ENCODE measurements at places on chromosomes 3 and 15. TPM values are rescaled to one million over a fixed set of nuclear protein-coding genes. Genes with fewer than 3 reads are reported as not detected.

GRCh38 chr3:21592828-21593227 is 158.2 kb downstream of the ZNF385D start:
- no peak for DNase-seq

GRCh38 chr3:32392536-32393302 is 1.1 kb downstream of the CMTM7 start:
- DNase-seq = no peak

Gene AADACL2
- total RNA-seq = 11.7 TPM

DNA sequence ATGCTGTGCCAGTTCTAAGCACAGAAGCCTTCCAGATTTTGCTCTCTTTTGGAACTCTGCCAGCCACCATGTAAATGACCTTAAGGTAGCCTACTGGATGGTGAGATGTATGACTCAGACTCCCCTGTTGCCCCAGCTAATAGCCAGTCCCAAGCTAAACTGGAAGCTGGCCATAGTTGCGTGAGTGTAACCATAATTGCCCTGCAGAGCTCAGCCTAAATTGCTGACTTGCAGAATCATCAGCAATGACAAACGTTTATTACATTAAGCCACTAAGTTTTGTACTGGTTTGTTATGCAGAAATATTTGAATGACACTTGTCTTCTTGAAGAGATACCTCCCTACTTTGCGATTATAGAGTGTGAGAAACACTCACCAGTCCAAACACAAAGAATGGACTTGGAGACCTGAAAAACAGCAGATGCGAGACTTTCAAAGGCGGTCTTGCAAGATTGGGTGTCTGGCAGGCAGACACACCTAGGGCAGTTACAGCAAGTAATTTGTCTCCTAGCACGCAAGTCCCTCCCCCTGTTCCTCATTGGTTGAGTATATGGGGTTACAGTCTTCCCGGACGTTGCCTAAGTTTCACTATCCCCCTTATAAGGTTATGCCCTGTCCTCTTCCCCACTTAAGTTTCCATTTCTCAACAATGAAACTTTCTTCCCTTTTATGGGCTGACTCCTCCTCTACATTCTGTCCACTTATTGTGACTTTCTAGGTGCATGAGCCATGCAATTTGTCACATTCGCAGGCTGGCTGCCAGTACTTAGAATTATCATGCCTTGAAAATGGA is 83.6 kb upstream of the XCR1 start:
- DNase-seq = no peak

GRCh38 chr3:113743006-113743630 is 2.9 kb downstream of the NAA50 start:
- DNase-seq = no peak

Gene TM6SF1
- 0.24 TPM for total RNA-seq

DNA sequence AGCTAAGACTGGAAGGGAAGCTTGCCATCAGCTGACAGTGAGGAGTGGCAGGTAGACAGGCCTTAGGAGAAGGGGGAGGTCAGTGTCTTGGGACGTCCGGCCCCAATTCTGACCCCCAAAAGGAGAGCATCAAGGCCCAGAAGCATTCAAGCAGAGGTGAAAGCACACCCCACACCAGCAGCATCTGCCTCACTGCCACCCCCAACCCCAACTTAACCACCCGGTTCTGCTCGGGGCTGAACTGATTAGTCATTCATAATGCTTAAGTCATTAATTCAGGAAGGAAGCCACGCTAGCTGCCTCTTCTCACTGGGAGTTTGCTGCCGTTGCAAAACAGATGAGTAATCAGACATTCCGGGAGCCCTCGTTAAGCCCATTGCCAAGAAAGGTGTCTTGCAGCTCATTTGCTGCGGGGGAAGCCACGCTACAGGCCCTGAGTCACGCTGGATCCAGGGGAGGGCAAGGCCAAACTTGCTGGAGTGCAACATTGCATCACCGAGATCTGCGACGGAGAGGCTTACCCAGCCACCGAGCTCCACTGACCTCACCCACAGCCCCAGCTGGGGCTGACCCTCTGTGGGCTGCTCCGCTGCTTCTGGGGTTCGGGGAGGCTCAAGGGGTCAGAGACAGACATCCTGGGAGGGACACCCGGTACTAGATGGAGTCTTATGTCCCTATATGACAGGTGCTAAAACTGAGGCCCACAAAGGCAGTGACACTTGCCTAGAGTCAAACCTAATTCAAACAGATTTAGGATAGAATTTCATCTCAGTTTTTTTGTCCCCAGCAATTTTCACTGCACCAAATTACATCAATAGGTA is 46.4 kb upstream of the HES1 start:
- no peak for DNase-seq

Gene SEMA7A
- 6.3 TPM for total RNA-seq

- DNase-seq = no peak
Observed at GRCh38 chr3:161556533-161556932, 59.9 kb downstream of the OTOL1 start.

- DNase-seq = no peak
Observed at GRCh38 chr3:187964760-187965159, 189.2 kb upstream of the LPP start.

GRCh38 chr3:196156160-196156559 is 55.0 kb downstream of the ZDHHC19 start:
- DNase-seq = no peak

DNA sequence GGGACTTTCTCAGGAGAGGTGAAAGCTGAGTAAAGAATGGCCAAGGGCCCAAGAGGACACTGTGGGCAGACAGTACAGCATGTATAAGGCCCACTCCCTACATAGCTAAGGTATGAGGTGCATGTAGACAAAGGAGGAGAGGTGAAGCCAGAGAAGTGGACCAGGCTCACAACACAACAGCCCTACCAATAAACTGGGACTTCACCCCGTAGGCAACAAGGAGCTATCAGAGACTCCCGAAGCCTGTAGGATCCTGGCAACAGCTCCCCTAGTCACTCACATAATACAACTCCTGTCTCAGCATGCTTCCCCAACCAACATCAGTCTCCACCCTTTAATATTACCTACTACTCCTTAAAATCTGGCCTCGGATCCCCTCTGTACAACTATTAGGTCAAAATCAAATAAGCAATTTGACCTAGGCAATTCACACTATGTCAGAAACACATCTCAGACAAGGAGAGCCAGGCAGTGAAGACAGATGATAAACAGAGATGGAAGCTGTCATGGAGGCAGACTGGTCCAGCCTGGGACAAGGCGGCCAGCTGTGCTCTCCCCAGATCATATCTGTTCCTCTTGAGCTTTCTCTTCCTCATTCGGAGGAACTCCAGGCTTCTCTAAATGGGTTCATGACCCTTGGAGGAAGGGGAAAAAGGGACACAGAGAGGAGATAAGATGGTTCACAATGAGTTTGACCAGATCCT is 1.4 kb downstream of the XXYLT1 start:
- DNase-seq = no peak

GRCh38 chr3:139122221-139122581 is 77.5 kb upstream of the PRR23C start:
- no peak for DNase-seq
